ENCODE measurements at places on chromosomes 12 and 14.

GRCh38 chr12:9731393-9731792 is 1.5 kb downstream of the CLECL1 start:
- DNase-seq = no peak

DNA sequence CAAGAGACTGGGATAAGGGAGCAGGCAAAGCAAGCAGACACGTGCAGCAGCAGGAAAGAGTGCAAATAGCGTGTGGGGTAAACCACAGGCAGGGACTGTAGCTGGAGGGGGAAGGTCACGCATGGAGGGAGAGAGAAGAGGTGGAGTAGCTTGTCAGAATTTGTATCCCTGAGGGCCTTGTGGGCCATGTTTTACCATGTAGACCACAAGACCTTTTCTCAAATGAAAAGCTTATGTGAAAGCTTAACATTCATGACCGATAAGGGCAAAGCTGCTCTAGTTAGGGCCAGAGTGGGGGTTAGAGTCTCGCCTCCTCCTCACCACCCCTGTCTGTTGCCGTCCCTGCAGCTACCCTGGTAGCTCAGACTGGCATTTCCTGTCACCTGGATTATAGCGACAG is 152.9 kb upstream of the E2F7 start:
- no peak for DNase-seq

DNA sequence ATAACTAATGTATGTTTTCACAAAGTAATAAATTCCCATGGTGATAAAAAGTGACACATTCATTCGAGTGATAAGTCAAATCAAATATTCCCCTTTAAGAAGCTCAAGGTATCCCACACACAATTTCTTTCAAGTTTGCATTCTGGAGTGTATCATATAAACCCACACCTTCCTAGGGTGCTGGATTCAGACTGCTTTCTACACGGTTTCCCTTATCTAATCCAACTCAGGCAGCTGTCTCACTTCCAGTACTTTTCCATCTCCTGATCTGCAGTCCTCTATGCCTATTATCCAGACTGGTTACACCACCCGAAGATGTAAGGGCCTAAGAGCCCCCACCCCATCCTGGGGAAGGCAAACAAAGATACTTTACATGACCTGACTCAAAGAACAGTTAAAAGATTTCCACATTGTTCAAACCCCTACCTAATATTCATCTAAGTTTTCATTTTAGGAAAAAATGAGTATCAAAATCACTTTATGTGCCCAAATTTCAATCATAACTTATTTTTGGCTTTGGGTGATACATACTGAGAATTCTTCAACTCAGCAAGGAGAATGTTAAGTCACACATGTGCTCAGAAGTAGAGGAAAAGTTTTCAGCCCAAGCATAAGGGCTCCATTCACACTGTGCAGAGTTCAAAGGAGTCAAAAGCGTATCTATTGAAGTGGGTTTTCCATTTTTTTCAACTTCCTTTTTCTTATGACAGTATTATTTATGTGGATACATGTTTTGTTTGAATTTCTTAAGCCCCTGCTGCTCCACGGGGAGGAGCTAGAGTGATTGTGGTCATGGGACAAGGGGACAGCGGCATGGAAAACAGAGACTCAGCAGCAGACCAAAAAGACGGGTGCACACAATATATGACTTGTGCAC is 41.8 kb downstream of the CORO1C start:
- peak; percentile 78 for DNase-seq

DNA sequence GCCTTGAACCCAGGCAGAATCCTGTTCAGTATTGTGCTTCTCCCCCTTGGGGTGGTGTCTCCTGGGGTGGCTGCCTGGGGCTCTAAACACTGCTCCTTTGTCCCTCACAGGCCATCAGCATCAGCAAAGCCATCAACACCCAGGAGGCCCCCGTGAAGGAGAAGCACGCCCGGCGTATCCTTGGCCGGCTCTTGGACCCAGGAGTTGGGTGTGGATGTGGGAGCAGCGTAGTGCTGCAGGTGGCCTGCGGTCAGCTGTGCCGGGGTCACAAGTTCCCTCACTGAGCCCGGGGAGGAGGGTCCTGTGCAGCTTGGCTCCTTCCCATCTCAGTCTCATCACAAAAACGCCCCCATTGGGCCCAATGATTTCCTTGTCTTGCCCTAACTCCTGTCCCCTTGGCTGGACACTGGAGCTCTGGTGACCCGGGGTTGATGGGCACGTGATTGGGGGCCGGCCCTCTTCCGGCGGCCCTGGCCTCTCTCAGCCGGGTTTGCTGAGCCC is 12.7 kb downstream of the HIP1R start:
- no peak for DNase-seq

DNA sequence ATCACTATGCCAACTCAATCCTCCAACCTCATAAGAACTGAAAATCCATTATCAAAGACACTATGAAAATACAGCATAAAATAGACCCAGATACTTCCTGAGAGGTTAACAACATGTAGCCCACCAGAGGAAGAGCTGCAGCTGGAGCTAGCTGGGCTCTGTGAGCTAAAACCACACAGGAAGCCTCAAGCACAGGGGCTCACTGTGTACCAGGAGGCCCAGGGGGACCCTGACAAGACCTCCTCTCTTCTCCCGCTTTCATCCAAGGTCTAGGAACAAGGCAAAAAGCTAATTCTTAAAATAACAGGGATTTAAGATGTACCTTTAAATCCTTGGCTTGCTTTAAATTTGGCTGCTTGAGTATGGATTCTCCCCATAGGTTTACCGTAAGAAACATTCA is 53.6 kb downstream of the EIF2S3B start:
- DNase-seq = no peak

- peak; percentile 73 for DNase-seq
Measured at GRCh38 chr12:14367040-14367661, 1.7 kb downstream of the ATF7IP start.

DNA sequence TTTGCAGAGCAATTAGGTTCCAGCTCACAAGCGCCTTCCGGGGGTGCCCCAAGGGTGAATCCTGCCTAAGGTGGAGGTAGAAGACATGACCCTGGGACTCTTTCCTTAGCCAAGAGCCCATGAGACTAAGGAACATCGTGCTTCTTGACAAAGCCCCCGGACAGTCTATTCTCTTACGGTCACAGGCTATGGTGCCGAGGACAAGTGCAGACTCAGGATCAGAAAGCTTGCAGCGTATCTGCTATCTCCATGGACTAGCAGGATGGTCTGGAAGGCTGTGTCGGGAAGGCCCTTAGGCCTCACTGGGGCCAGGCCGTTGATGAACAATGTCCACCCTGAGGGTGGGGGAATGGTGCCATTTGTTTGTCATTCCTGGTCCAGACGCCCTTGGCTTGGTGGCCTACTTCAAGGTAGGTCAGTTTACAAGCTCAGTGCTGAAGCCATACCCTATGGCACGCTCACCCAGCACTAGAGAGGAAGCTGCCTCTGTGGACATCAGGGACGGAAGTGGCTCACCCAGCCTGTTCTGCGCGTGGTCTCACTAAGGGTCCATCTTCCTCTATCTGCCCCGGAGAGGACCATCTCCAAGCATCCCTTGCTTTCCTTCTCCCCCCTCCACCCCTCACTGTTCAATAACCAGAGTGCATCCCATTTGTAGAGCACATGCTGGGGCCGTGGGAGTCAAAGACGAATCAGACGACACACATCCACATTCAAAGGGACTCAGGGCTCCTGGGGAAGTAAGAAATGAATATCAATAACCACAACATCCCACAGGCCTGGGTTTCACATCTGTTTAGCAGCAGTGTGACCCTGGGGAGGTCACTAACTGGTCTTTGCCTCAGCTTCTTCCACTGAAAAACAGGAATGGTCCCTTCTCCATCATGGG is 45.0 kb upstream of the IQSEC3 start:
- DNase-seq = peak; percentile 31

GRCh38 chr14:68501614-68502052 is 291.2 kb downstream of the ZFP36L1 start:
- no peak for DNase-seq

GRCh38 chr12:20089077-20089476 is 279.3 kb upstream of the PDE3A start:
- DNase-seq = no peak

DNA sequence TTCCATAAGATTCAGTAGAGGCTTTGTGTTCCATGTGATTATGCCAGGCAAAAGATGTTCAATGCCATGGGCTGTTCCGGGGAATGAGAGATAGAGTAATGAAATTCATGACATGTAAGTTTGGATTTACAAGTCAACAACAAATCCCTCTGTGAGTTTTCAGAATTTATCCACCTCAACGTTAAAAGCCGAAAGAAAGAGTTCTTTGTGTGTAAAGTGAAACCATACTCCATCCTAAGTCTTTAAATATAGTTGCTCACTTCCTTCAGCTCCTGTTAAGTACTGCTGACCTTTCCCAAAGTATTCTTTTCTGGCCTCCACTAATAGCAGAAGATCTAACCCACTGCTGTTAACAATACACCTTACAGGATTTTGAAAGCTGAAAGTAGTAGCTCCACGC is 190.0 kb downstream of the TMX1 start:
- no peak for DNase-seq
